NB4 (cell line): ENCODE measurements at places on chromosomes 1 and 21.

DNA sequence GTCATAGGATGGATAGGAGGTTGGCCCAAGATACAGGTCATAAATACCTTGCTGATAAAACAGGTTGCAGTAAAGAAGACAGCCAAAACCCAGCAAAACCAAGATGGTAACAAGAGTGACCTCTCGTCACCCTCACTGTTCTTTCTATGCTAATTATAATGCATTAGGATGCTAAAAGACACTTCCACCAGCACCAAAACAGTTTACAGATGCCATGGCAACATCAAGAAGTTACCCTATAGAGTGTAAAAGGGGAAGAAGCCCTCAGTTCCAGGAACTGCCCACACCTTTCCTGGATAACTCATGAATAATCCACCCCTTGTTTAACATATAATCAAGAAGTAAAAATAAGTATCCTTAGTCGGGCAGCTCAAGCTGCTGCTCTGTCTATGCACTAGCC, 671.9 kb downstream of the PTPRC start:
- no peak for DNase-seq

DNA sequence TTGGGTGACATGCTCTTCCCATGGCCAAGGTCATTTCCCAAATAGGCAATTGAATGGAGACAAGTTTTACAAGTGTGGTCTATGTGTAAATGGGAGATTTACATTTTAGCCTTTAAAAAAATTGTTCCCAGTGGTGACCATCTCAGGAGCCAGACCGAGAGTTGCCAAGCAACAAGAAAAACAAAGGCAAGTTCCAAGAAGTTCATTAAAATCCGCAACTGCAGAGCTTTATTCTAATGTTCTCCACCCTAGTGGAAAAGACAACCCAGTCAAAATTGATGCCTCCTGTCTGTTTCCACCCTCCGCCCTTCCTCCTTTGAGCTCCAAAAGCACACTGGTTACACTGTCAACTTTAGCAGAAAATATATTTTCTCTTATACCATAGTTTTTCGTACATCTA, 33.2 kb upstream of the CD55 start:
- DNase-seq = no peak

- no peak for DNase-seq
These were observed 27.5 kb downstream of the ADGRB2 start for GRCh38 chr1:31736675-31737074.

GRCh38 chr1:81446000-81446669, 354.6 kb upstream of the ADGRL2 start:
- no peak for DNase-seq

- no peak for DNase-seq
These were observed 24.4 kb downstream of the CD58 start for GRCh38 chr1:116546354-116546977.

- no peak for DNase-seq
These were observed 111.8 kb upstream of the NBPF11 start for GRCh38 chr1:148263906-148264255.

DNA sequence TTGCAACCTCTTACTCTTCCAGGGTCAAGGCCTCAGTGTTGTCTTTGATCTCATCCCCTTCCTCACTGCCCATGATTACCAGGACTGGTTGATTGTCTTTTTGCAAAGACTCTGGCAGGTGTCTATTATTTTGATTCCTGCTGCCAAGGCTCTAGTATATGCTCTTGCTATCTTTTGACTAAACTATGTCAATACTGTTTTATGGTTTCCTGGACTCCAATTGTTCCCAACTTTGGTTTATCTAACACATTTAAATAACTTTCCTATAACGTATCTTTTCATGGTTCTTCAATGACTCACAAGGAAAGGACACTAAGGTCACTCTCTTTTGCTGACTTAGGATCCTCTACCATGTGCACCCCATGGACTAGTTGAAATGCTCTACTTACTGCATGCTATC, 141.5 kb downstream of the PTPRC start:
- no peak for DNase-seq

- no peak for DNase-seq
These were observed 119.0 kb downstream of the GREM2 start for GRCh38 chr1:240492832-240493440.

DNA sequence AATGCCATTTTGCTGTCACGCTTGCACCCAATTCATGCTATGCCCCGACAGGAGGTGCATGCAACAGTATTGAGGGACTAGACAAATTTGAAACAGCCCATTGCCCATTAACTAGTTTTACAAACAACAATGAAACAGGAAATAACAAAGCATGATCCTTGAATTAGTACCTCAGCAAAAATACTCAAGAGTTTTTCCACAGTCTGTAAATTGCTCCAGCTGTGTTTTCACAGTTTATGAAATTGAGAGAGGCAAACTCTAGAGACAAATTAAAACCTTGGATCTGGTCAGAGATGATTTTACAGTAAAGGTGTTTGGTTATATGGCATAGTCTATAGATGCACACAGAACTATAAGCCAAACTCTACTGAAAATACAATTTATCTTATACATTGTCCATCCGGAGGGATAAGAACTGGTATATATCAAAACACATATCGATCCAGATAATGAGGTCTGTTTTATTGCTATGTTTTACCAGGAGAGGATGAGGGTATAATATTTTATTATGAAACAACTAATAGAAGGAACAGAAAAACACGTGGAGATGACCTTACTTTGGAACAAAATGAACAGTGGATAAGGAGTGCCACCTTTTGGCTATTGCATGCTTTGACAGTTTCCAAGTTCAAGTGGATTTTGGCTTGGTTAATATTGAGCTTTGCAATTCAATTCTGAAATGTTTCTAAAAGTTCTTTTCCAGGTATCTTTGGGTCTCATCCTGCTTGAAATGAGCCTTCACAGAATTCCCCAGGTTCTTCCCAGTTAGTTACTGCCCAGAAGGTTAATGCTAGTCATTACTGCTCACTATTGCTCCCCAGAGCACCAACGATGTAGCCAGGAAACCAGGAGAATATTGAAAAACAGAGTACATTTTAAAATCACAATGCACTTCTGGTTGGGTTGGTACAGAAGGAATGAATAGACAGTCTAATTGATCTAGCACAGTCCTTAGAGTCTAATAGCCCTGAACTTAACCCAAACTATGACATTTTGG, 45.7 kb downstream of the ZC3H11B start:
- peak; percentile 39 for DNase-seq

- DNase-seq = peak; percentile 69
These were observed 769 bp downstream of the GALE start for GRCh38 chr1:23799570-23800399.

- DNase-seq = no peak
These were observed 31.0 kb upstream of the IL10 start for GRCh38 chr1:206803221-206803730.

GRCh38 chr1:110118636-110119396, 6.6 kb downstream of the UBL4B start:
- DNase-seq = no peak

DNA sequence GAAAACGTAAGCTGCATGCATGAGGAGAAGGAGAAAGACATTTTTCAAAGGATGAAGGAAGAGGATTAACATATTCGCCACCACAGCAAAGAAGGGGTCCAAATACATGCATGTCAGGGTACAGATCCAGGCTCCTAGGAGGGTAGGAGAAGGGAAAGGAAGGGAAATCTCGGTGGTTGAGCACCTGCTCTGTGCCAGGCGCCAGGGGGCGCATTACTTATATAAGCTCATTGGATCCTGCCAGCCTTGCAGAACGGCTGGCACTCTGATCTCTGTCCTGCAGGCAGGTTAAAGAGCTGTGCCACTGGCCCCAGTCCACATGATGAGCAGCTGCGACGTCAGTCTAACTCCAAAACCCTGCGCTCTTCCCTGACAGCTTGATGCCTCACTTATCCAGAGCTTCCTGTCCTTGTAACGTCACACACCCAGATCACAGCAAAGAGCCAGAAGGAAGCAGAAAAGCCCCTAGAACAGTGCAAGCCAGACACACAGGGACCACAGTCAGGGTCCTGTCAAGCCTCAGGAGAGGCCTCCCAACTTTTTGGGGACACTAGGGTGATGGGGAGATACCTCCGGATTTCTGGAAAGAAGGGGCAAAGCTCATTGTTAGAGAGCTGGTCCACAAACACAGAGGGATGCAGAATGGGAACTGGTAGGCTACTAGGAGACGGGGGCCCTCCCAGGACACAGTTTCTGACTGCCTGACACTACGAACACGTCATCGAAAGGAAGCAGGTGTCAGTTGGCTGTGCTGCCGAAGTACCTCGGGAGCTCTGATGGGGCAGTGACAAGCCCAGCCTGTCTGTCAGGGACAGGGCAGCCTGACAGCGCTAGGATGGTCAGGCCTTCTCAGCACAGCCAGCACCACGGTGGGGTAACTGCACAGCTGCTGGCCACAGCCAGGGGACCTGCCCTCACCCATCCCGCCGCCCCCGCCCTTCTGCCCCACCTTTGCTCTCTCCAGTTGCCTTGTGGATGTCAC, 99.1 kb downstream of the BEND5 start:
- DNase-seq = peak; percentile 69

- DNase-seq = no peak
These were observed 9.4 kb downstream of the RUSC1 start for GRCh38 chr1:155329980-155330598.

- no peak for DNase-seq
These were observed 44.0 kb downstream of the MYOM3 start for GRCh38 chr1:24067978-24068377.

GRCh38 chr1:153466908-153467307, 6.5 kb upstream of the S100A7 start:
- no peak for DNase-seq

- no peak for DNase-seq
These were observed 47.5 kb upstream of the PWP2 start for GRCh38 chr21:44059710-44060109.

GRCh38 chr1:71621785-71622184, 541.0 kb upstream of the ZRANB2 start:
- DNase-seq = no peak

GRCh38 chr1:33346533-33346926, 25.6 kb upstream of the A3GALT2 start:
- no peak for DNase-seq
